ENCODE measurements at places on chromosomes 5 and 9.

DNA sequence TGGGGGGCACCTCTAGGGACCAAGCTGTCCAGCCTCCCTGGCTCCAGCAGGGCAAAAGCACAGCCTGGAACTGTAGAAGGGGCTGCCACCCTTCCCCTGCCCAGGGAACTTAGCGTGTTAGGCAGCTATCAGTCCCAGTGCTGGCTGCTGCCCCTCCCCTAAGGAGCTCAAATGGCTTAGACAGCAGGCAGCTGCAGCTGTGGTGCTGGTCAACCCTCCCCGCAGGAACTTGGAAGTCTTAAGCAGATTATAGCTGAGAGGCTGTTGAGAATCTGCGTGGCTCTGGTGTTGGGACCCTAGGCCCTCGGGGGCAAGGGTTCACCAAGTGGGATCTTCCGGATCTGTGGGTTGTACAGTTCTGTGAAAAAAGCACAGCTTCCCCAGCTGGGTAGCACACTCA lies 536.5 kb upstream of the CDH10 start:
- DNase-seq, result no peak

DNA sequence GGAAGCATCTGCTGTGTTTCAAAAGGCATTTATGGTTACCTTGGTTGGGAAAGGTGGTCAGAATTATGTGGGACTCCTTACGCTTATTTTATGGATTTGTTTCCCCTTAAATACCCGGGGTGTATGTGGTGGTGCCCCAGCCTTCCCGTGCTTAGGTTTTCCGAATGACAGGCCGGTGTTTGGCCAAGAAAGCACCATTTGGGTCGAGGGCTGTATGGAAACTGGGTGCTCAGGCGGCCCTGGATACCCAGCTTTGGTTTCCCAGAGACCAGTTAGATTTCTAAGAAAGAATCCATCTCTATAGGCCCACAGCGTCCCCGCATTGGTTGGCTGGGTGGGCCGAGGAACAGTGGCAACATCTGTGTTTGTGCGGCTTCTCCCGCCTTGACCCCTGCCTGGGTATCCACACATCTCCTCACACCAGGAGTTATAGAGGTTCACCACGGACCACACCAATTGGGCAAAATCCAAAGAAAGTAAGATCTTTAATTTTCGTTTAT lies 868 bp downstream of the ARHGEF28 start:
- no peak for DNase-seq

- no peak for DNase-seq
Observed at GRCh38 chr5:118115791-118116190, 872.6 kb downstream of the DTWD2 start.

- DNase-seq, result no peak
Observed at GRCh38 chr5:68762201-68762600, 331.6 kb upstream of the SLC30A5 start.

DNA sequence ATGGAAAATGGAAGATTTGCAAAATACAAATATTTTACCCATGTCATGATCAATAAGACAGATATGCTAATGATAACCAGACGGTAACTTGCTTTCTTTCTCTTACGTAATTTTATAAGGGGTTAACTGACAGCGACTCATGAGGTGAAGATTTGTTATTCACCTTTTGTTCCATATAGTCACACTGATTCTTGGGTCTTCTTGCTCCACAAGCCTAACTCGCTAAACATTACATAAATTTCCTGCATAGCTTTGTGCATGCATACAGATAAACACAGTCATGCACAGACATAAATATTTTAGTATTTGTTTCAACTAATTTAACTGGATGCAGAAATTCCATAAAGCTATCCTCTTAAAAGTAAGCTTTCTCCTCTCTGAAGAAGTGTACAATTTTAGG lies 225.9 kb downstream of the VPS13A start:
- DNase-seq, result no peak

Data from stimulated activated CD4-positive, alpha-beta T cell treated with anti-CD3 and anti-CD28 coated beads, Interleukin-12 subunit alpha, Interleukin-12 subunit beta, amount 100 ng/mL, for 24 hours (primary cell).